Natural killer cell treated with Interleukin-12 subunit alpha and Interleukin-12 subunit beta and Interleukin-15 and Interleukin-18, amount 100 ng/mL, for 72 hours (primary cell): ENCODE measurements at places on chromosomes 5 and 9. TPM values are rescaled to one million over a fixed set of nuclear protein-coding genes. Genes with fewer than 3 reads are reported as not detected.

NPM1 gene
- total RNA-seq, result 1,349 TPM

- H3K27me3 ChIP-seq, result no peaks in the 10 kb centered on the region
- no peaks in the 10 kb centered on the region for H3K36me3 ChIP-seq
Measured at GRCh38 chr5:39264528-39264927, 45.2 kb upstream of the FYB1 start.

DNA sequence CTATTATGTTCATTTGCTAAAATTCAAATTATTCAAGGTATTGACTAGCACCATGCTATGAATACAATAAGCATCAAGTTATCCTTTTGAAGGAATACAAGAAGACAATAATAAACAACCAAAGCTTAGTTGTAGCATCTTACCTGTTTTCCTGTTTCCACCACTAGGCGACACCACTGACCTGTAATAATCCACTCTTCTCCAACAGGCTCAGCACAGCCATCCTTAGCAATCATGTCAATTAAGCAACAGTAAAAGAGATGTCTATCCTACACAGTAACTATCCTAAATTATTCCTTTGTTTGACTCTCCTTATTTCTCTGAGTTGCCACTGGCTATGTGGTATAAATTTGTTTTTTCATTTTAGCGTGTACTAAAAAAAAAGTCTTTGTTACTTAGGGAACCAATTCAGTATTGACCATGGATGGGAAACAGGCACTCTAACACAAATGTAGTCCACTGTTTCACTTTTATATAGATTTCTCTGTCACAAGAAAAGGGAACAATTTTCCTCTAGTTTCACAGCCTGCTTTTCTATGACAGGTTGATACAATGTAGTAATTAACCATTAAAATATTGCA is 46.2 kb downstream of the PCA3 start:
- peaks cover 30% of the 10 kb centered on the region for H3K27me3 ChIP-seq
- no peak overlapping the region for H3K4me3 ChIP-seq
- no peak overlapping the region for H3K27ac ChIP-seq

PTPN3 gene
- 0.12 TPM for total RNA-seq

ADGRV1 gene
- not detected for total RNA-seq

DNA sequence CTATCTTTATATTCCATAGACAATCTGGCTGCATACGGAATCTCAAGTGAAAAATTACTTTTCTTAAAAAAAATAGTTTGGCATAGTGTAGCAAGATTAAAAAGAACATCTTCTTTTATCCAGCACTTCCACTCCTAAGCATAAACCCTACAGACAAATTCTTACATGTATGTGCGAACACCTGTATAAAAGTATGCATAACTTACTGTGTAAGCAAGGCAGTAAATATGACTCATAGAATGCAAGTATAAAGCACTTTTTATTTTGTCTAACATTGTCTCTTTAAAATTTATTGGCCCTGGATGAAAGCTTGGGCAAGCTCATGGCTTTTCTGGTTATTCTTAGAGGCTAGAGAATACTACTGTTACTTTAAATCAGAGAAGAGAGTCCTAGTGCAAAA is 86.4 kb downstream of the MSX2 start:
- H3K27ac ChIP-seq, result no peak overlapping the region
- H3K4me1 ChIP-seq, result no peaks in the 10 kb centered on the region
- no peaks in the 10 kb centered on the region for H3K36me3 ChIP-seq
- peaks cover 3% of the 10 kb centered on the region for H3K27me3 ChIP-seq
- no peak for DNase-seq
- H3K4me3 ChIP-seq, result no peak overlapping the region

CNTNAP3B gene
- not detected for total RNA-seq

DNA sequence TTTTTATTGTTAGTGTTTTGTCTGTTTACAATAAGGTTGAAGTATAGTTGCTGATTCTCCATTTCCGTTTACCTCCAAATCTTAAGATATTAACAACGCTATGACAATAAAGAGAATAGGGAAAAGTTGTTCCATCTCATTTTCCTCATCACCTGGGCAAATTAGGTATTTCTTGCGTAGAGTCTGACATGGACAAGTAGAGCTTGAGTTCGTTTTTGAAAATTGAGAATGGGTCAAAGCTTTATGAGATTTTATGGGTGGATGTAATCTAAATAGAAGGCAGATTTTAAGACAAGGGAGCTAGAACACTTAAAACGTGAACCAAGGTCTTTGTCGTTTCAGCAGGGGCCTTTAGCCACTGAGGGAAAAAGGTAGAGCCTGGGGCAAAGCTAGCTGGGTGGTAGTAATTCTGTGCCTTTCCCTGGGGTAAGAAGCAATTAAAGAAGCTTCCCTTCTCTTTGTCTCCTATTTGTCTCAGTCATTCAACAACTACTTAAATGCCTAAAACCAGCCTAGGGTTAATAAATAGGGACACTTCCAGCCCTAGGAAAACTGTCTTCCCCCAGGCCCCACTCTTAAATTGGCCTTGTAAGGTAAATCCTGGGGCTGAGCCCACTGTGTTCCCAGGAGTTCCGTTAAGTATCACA is 551 bp upstream of the CAAP1 start:
- peaks cover 22% of the 10 kb centered on the region for H3K4me1 ChIP-seq
- H3K27me3 ChIP-seq, result no peaks in the 10 kb centered on the region
- peaks cover 9% of the 10 kb centered on the region for H3K36me3 ChIP-seq
- peak overlapping the region; percentile 93 for H3K4me3 ChIP-seq
- DNase-seq, result no peak

DNA sequence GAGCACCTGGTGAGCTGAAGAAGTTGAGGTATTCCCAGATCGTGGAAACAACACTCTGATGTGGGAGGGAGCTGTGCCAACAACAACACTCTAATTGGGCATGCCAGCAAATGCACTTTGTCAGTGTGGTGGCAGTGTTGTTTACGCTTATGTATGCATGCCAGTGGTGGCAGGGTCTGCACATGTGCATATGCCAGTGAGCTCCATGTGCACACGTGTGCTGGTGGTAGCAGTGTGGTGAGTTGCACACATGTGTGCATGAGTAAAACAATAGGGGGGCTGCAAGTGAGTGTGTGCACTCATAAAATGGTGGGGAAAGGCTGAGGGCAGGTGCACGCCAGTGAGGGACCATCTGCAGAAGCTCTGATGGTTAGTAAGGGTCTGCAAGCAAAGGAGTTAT is 134.2 kb downstream of the DMRTA1 start:
- no peaks in the 10 kb centered on the region for H3K27me3 ChIP-seq
- H3K27ac ChIP-seq, result no peak overlapping the region

- no peaks in the 10 kb centered on the region for H3K36me3 ChIP-seq
- H3K4me1 ChIP-seq, result peaks cover 14% of the 10 kb centered on the region
- no peak for DNase-seq
- peaks cover 65% of the 10 kb centered on the region for H3K27me3 ChIP-seq
- no peak overlapping the region for H3K27ac ChIP-seq
Measured at GRCh38 chr9:122213589-122214413, 15.0 kb downstream of the LHX6 start.

GABRA1 gene
- not detected for total RNA-seq

DNA sequence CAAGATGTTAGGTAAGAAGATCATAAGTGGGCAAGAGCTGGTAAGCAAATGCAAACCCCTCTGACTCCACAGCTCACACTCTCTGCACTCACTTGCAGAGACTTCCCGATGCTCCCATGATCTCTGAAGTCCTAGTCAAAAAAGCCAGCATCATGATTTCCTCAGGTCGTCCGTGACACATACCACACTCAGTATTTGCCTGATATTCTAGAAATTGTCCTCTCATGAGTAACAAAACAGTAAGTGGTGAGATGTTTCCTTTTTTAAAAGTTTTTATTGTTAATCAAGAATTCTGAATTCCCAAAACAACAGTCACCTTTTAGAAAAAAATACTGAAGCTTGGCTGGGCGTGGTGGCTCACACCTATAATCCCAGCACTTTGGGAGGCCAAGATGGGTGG is 194.6 kb downstream of the DENND1A start:
- H3K36me3 ChIP-seq, result no peaks in the 10 kb centered on the region
- no peaks in the 10 kb centered on the region for H3K27me3 ChIP-seq
- no peaks in the 10 kb centered on the region for H3K4me1 ChIP-seq
- no peak for DNase-seq

DNA sequence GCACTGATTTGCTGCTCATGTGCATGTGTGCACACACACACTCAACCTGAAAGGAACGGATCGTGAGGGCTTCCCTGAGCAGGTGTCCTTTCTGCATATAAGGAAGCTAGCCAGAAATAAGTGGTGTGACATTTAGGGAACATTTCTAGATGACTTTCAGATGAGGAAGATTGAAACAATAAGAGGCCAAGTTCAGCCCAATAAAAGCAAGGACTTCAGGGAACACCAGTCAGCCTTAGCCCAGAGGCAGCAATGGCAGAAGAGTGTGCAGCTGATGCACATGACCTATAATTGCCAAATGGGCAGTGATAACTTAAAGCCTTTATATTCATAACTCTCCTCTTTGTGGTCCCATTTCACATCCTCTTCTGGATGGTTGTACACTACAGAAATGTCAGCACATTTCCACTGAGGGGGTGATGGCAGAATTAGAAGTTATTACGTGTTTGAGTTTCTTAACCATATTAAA is 255.5 kb downstream of the TRIM32 start:
- no peak overlapping the region for H3K4me3 ChIP-seq
- no peaks in the 10 kb centered on the region for H3K36me3 ChIP-seq
- H3K27ac ChIP-seq, result no peak overlapping the region
- no peaks in the 10 kb centered on the region for H3K27me3 ChIP-seq

DNA sequence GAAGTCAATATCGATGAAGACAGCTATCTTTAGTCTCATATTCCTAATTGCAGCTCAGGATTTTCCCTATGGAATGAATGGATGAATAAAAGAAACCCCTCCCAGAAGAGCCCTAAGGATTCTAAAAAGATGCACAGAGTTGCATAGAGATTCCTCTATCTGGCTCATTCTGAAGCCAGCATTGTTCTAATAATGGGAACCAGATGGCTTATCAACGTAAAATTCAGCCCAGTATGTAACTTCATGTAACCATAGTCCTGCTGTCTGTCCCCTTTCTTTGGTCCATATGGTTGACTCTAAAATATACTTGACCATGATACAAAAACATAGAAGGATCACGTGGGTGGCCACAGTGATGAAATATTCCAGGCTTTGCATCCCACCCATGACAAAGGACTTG is 508.6 kb downstream of the RASEF start:
- H3K4me1 ChIP-seq, result no peaks in the 10 kb centered on the region
- H3K27ac ChIP-seq, result no peak overlapping the region
- no peak for DNase-seq
- no peak overlapping the region for H3K4me3 ChIP-seq

- H3K4me1 ChIP-seq, result no peaks in the 10 kb centered on the region
- no peaks in the 10 kb centered on the region for H3K27me3 ChIP-seq
- H3K36me3 ChIP-seq, result peaks cover 4% of the 10 kb centered on the region
- DNase-seq, result no peak
- no peak overlapping the region for H3K4me3 ChIP-seq
- H3K27ac ChIP-seq, result no peak overlapping the region
Measured at GRCh38 chr5:20683241-20683940, 695.4 kb upstream of the CDH18 start.

GRCh38 chr5:66741394-66741793 is 145.2 kb downstream of the MAST4 start:
- no peak overlapping the region for H3K27ac ChIP-seq
- peaks cover 5% of the 10 kb centered on the region for H3K27me3 ChIP-seq
- no peaks in the 10 kb centered on the region for H3K36me3 ChIP-seq
- DNase-seq, result no peak

DNA sequence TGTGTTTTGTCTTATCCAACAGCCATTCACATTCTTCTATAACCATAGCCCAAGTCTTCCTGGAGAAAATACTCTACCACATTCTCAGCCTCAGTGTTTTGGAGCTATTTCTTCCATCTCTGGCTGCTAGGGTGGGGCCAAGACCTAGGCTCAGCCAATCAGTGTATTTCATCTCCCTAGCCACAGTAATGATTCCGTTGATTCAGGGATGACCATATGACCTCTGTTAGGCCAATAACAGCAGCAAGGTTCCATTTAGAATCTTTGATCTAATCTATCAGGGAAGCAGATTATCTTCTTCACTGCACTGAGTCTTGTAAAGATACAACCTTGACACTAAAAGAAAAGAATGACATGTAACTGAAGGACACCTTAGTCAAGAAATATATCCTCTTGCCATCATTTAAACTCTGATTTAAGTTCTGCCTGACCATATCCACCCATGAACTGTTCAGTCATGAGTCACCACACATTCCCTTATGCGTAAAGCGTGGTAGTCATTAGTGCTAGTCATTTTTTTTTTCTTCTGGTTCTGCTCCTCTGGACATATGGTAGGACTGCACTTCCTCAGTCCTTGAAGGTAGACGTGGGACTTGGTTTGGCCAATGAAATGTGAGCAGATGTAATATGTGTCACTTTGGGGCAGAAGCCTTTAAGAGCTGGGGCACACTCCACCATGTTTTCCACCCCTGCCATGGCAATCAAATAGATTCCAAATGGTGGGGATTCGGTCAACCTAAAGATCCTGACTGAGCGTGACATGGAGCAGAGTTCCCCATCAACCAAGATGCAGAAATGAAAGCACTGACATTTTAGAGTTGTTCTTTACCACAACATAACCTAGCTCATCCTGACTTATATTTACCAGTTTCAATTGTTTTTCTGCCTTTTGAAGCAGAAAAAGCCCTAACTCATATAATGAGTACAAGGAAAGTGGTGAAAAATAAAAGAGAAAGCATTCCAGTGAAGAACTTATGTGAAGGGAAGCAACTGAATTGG is 12.7 kb upstream of the PRELID2 start:
- H3K27me3 ChIP-seq, result peaks cover 8% of the 10 kb centered on the region
- H3K27ac ChIP-seq, result no peak overlapping the region
- H3K4me3 ChIP-seq, result no peak overlapping the region
- no peaks in the 10 kb centered on the region for H3K4me1 ChIP-seq
- no peaks in the 10 kb centered on the region for H3K36me3 ChIP-seq
- DNase-seq, result no peak

POU5F2 gene
- total RNA-seq, result 3.3 TPM

- no peaks in the 10 kb centered on the region for H3K4me1 ChIP-seq
- H3K27me3 ChIP-seq, result peaks cover 7% of the 10 kb centered on the region
- no peaks in the 10 kb centered on the region for H3K36me3 ChIP-seq
- DNase-seq, result no peak
- no peak overlapping the region for H3K27ac ChIP-seq
- H3K4me3 ChIP-seq, result no peak overlapping the region
Measured at GRCh38 chr5:5978501-5979376, 399.6 kb downstream of the MED10 start.

LRRC26 gene
- total RNA-seq, result not detected

- peaks cover 3% of the 10 kb centered on the region for H3K27me3 ChIP-seq
- H3K36me3 ChIP-seq, result no peaks in the 10 kb centered on the region
- no peak overlapping the region for H3K4me3 ChIP-seq
- no peaks in the 10 kb centered on the region for H3K4me1 ChIP-seq
- no peak for DNase-seq
- no peak overlapping the region for H3K27ac ChIP-seq
Measured at GRCh38 chr5:124309241-124309980, 437.0 kb downstream of the ZNF608 start.
